Psoas muscle (tissue), 8 donors: ENCODE measurements at places on chromosomes 7 and 10. TPM values are rescaled to one million over a fixed set of nuclear protein-coding genes. Genes with fewer than 3 reads are reported as not detected.

TMEM184A gene
- 2.9 TPM for total RNA-seq

EBF3 gene
- total RNA-seq: 8.5 TPM

SORCS3 gene
- not detected for total RNA-seq

HOXA2 gene
- total RNA-seq: 0.59 TPM

TUBAL3 gene
- 0.16 TPM for total RNA-seq

NEUROD6 gene
- not detected for total RNA-seq

ZNF467 gene
- 2.8 TPM for total RNA-seq

ACBD7 gene
- not detected for total RNA-seq

GRCh38 chr10:510415-510881, 179.0 kb downstream of the DIP2C start:
- peak overlapping the region; percentile 40 for H3K4me3 ChIP-seq
- H3K4me1 ChIP-seq: peaks cover 39% of the 10 kb centered on the region
- no peaks in the 10 kb centered on the region for H3K36me3 ChIP-seq
- DNase-seq: no peak

DNA sequence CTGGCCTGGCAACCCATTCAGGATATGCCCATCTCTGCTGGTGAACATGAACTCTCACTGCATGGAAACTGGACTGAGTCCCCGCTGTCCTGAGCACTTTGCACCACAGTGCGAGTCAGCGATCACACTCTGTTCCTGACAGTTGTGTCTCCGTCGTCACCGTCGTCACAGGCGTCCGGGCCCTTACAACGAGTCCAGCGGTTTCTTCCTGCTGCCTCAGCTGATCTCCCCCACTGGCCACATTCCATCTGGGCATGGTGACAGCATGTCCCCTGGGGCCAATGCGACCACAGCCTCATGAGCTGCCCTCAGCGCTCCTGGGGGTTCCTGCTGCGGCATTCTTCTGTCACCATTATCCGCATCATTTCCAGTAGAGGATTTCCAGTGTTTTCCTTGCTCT, 76.8 kb upstream of the KLF6 start:
- no peaks in the 10 kb centered on the region for H3K27me3 ChIP-seq
- no peak for DNase-seq
- no peaks in the 10 kb centered on the region for H3K36me3 ChIP-seq
- H3K4me3 ChIP-seq: no peak overlapping the region
- no peaks in the 10 kb centered on the region for H3K4me1 ChIP-seq
- no peak overlapping the region for H3K27ac ChIP-seq

DNA sequence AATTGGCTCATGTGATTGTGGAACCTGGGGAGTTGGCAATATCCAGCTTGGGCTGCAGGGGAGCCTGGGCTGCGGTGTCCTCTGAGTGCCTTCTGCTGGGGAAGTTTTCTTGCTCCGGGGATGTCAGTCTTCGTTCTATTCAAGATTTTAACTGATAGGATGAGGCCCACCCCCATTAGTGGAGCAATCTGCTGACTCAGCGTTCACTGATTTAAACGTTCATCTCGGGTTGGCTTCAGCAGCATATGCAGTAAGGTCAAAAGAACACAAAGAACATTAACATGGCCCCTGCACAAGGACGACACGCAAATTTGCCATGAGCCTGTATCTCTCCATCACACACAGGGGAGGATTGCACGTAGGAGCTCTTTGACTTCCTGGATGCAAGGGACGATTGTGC, 360.6 kb upstream of the ADARB2 start:
- H3K4me3 ChIP-seq: no peak overlapping the region
- H3K27me3 ChIP-seq: no peaks in the 10 kb centered on the region
- no peak overlapping the region for H3K27ac ChIP-seq

DNA sequence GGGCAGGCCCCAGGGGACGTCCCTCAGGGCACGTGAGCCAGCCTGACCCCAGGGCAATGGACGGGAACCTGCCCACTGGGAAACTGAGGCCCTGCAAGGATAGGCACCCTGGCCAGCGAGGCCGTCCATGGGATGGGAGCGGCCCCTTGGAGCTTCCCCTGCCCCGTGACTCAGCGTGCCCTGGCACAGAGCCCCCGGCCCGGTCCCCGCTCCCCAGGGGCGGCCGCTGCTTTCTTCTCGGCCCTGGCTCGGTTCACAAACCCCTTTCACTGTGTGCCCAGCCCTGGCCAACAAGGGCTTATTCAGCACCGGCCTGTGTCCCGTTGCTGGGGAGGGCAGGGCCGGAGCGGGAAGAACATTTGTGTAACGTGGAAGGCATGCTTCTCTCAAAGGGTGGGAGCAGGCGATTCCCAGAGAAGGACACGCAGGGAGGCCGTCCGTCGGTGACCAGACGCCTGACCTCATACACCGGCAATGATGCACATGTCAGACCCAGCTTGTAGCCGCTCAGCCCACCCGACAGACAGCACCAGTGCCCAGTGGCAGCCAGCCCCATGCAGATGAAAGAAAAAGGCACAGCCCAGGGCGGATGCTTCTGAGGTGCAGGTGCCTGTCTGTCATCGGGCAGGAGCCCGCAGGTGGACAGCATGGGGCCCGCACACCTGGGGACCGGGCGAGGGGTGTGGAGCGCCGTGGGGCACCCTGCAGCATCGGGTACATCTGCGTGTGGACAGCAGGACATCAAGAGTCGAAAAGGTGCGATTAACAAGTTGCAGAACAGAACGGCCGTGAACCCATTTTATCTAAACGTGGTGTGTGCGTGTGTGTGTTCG, 94.5 kb downstream of the PDGFA start:
- H3K27ac ChIP-seq: no peak overlapping the region
- no peaks in the 10 kb centered on the region for H3K27me3 ChIP-seq
- no peak overlapping the region for H3K4me3 ChIP-seq
- H3K4me1 ChIP-seq: no peaks in the 10 kb centered on the region
- H3K36me3 ChIP-seq: no peaks in the 10 kb centered on the region

- H3K4me1 ChIP-seq: no peaks in the 10 kb centered on the region
- DNase-seq: no peak
- no peak overlapping the region for H3K4me3 ChIP-seq
- no peaks in the 10 kb centered on the region for H3K36me3 ChIP-seq
- no peak overlapping the region for H3K27ac ChIP-seq
Measured at GRCh38 chr10:108905821-108906220, 1017.5 kb downstream of the XPNPEP1 start.

GRCh38 chr7:156167417-156167807, 355.1 kb upstream of the SHH start:
- no peaks in the 10 kb centered on the region for H3K4me1 ChIP-seq
- H3K27ac ChIP-seq: no peak overlapping the region
- no peaks in the 10 kb centered on the region for H3K27me3 ChIP-seq
- DNase-seq: no peak

- no peaks in the 10 kb centered on the region for H3K36me3 ChIP-seq
- no peak overlapping the region for H3K27ac ChIP-seq
- no peaks in the 10 kb centered on the region for H3K27me3 ChIP-seq
- H3K4me3 ChIP-seq: no peak overlapping the region
Measured at GRCh38 chr10:96511044-96511945, 2.4 kb downstream of the TLL2 start.

GRCh38 chr10:98364432-98365102, 50.4 kb downstream of the PYROXD2 start:
- H3K36me3 ChIP-seq: no peaks in the 10 kb centered on the region
- no peaks in the 10 kb centered on the region for H3K27me3 ChIP-seq
